Fibroblast of skin of left quadriceps (primary cell): ENCODE measurements at places on chromosomes 3 and 15.
A peak's percentile ranks its signal among the peaks of the same experiment; 100 is the strongest.

DNA sequence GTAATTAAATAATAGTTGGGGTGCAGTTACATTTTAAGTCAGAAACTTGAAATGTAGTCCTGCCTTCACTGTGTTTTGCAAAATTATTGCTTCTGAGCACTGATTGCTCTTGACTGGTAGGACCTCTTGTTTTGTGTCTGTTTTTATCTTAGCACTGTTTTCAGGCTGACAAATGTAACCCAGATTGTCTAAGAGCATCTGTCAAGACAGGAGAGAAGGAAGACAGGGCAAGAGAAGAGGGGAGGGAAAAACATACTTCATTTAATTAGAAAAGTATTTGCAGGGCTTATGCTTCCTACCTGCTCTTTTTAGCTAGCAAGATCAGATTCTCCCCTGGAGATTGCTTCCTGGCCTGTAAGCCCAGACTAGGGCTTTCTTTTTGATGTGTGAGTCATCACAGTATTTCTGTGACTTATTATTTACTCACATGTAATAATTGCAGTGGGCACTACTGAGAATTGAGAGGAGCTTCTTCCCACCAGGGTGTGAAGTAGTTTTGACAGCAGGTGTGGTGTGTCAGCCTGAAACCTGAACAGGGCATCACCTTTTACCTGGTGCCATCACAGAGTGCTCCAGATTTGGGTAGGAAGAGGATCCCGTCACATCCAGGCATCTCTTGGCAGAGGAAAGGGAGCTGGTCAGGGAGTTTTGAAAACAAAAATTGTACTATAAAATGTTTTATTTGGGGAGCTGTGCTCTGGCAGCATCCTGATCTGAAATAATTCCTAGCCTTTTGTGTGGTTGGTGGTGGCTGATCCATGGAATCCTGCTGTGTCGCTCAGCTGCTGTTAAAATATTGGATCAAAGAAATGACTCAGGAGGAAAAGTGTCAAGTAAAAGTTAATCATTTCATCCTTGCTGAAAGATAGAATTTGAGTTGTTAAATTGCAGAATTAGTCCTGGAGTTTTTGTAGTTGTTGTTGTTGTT, 98.2 kb downstream of the TMEM108 start:
- DNase-seq: no peak

- no peak for DNase-seq
Measured at GRCh38 chr3:42288385-42288784, 22.4 kb upstream of the CCK start.

DNA sequence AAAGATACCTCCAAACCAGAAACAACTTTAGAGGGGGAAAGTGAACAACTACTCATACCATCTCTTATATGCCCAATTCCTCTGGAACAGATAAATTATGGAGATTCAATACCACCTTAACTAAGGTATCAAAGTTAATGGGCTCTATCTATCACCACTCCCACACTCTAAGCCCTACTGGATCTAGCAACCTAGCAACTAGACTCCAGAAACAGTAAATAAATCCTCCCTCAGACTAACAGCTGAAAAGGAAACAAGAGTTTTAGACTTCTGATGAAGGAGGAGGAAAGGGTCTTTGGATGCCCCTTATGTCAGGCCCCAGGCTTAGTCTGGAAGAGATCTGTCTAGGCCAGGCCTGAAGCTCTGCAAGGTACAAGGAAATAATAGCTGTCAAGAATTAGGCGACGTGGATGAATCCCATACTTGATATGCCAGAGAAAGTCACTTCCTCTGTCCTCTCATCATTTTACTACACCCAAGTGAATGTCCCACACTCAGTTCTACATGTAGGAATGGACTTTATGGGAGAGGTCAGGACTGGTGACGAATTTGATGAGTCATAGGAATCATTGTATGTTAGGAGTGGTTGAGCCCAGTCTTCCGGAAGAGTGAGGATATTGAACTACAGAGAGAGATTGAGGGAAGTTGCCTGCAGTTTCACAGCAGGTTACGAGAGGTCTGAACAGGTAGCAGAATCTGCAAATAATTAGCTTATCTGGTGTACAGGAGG, 113.8 kb downstream of the AKAP13 start:
- DNase-seq: no peak

DNA sequence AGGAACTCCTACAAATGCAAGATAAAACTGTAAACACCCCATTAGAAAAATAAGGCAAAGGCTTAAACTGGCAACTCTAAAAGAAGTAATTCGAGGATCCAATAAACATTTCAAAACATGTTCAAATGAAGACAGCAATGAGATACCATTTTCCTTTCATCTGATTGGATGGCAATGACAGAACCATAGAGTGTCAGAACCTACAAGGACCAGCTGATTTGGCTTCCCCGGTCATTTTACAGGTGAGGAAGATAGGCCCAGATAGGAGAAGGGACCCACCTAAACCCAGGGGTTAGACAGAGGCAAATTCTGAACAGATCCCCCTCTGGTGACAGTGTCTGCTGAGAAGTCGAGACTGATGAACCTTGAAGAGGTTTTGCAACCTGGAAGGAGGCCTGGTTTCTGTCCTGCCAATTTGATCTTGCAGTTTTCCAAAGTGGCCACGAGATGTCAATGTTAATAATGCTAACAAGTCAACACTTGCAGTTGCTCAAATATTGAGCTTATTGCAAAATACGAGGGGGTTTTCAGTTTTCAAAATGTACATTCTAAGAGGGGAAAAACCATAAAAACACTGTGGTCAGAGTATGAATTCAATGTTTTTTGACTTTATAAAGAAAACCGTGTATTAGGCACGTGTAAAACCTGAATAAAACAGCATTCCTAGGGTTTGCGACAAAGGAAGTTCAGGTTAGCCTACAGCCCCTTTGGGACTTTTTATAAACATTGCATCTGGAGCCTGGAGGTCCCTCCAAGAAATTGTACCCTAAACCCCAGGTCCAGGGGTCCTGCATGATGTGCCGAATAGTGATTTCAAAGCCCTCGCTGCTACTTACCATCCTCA, 21.5 kb downstream of the CFAP161 start:
- DNase-seq: peak; percentile 49

DNA sequence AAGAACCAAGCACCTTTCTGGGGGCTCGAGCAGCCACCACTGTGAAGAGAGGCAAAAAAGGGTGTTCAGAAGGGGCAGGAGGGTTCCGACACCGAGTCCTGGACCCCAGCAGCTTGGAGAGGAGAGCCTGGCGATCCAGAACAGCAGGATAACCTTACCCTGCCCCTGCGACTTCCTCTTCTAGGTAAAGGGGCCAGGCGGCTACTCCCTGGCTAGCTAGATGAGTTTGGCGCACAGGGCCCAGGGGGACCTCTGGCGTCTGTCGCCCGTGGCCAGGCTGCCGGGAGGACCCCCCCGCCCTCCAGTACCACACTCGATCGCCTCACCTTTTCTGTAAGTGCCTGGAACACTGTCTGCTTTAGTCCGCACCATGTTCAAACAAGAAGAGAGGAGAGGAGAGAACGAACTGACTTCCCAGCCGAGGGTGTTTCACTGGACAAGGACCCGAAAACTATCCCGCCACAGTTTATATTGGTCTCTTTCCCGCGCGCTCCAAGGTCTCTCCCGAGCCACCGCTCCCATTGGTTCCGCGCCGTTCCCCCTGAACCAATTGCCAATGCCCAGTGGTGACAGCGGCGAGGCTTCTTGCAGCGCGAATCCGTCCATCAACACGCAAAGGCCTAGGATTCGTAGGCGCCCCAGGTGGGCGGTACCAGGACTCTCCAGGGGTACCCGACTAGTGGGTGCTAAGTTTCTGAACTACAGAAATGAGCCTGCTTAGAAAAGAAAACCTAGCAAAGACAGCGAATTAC, at the start of gene PCLAF:
Gene PCLAF, minus strand, starts transcription at position 442 of the 752 bp plus-strand sequence. Its CDS starts 70 bp downstream, at position 372.
- DNase-seq: peak; percentile 90

GRCh38 chr3:118536764-118537163, 497.9 kb downstream of the IGSF11 start:
- DNase-seq: no peak

DNA sequence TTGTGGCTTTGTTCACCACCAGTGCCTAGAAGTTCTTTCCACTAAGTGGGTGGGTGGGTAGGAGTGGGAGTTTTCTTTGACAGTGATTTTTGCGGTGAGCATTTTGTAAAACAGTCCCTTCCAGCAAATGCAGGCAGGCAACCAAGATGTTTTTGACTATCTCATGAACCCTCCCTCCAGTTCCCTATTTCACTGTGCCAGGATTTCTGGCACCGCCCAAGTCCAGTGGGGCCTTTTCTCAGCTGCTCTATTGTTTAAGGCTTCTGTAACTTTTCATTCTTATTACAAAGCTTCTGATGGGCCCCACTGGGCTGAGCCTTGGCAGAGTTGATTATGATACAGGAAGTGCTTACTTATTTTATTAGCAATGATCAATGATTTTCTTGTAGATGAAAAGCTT, 236.0 kb downstream of the EDEM1 start:
- no peak for DNase-seq

DNA sequence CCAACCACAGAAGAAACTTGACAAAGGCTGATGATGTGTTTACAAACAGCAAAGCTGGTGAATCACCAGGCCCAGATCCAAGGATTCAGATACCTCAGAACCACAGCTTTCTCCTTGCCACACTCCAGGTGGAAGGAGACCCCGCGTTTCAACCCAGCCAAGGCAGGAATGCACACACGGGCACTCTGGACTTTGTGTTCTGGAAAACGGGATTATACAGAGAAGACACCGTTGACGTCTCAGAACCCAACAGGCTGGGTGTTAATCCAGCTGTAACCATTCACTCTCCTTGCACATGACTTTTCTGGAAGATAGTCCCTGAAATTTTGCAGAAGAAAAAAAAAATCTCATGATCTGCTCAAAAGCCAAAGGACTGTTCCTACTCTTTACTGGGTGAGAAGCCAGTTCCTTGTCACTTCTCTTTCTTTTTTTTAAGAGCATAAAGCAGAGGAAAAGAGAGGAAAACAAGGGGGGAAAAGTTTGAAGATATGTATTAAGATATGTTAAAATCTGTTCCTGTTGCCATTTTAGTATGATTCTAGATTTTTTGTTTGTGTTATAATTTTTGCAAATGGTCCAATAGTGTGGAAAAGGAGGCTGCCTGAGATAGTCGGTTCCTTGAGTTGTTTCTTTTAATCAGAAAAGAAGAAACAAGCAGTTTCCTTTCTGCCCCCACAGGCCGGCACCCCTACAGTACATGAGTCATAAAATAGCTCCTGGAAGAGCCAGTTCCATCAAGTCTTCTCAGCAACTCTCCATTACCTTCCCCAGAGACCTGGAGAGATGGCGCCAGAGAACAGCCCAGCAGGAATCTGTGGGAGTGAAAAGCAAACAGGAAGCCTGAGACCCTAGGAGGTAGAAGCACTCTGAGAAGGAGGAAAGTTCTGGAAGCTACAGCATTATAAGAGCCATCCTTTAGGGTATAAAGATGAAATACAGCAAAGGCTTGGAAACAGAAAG, 73.1 kb downstream of the RORA start:
- DNase-seq: peak; percentile 29

DNA sequence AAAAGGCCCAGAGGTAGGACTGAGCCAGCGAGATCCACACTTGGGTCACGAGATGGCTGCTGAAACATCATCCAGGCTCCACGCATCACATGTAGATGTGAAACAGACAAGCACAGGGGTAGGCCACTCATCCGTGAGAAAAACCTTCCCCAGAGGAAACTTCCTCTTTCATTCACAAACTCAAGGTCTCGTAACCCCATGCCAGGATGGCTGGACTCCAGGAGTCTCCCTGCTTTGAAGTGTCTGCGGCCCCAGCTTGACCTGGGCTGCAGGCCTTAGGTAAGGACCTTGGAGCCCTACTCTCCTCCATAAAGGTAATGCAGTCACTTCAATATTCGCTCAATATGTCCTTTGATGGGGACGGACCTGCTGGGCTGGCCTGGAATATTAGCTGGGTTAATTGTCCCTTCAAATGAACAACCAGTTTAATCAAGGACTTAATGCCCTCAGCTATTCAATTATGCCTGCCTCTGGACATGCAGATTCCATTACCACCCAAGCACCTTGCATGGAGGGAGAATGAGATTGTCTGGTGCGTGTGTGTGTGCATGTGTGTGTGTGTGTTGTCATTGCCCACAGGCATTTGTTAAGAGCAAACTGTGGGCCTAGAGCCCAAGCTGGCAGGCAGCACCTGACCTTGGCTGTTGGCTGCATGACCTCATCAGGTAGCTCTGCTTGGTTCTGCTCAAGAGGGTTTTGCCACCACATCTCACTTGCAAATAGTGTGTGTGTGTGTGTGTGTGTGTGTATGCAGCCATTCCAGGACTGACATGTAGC, 186.9 kb upstream of the TLE3 start:
- no peak for DNase-seq

- DNase-seq: no peak
Measured at GRCh38 chr3:18070944-18071343, 328.5 kb upstream of the TBC1D5 start.

DNA sequence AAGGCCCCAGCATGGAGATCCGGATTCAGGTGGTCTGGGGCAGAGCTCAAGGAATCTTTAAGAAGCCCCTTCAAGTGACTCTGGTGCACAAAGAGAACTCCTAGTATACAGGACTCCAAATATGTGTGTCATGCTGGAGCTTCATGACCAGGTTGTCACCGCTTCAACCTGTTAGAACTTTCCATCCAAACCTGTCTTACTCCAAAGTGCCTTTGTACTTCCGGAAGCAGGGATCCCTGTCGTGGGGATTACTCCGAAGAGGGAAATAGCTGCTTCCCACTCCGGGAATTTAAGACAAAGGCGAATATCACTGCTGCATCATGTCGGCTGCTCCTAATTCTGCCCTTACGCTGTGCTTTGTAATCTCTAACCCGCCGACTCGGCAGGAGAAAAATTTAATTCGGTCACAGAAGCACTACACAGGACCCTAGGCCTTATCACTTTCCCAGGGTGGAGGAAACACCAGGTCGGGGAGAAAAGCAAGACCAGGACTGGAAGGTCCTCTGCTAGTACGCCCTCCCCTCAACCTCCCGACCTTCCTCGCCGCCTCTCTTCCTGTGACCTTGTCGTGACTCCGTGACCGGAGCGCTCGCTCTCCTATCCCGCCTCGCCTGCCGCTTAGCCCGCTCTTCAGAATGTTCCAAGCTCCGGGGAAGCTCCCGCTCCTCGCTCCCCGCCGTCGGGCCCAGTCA, 730 bp downstream of the HIGD1A start:
- no peak for DNase-seq

DNA sequence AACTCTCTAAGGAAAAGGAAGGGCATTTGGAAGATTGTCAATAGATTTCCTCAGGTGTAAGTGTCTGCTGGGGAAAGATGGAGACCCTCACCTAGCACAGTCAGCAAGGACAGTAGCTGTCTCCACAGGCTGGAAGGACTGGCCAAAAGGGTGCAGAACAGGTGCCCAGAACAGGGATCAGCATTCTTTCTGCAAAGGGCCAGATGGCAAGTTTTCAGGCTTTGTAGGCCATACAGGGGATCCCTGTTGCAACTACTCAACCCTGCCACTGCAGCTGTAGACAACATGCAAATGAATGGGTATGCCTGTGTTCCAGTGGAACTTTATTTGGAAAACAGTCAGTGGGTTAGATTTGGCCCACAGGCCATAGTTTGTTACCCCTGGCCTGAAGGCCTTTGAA, 8.1 kb downstream of the AGBL1 start:
- no peak for DNase-seq

DNA sequence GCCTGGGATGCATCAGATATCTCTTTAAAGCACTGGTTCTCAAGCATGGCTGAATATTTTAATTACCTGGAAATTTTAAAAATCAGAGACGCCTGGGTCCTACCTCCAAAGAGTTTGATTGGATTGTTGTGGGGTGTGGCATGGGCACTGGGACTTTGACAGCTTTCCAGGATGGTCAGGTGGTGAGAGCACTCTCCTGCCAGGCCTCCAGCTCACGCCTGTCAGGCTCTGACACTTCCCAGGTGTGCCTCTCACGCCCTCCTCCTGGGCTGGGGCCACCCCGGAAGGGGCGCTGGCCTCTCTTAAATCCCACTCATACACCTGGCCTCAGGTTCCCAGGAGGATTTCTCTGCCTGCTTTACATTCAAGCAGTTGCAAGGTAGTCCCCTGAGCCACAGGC, 48.5 kb downstream of the AMOTL2 start:
- no peak for DNase-seq
